WTC11 (cell line): ENCODE measurements at places on chromosomes 16 and 17. TPM values are rescaled to one million over a fixed set of nuclear protein-coding genes. Genes with fewer than 3 reads are reported as not detected.

MT4 gene
- total RNA-seq: not detected in 3 replicates

TLE7 gene
- 0.23 to 0.62 TPM (median 0.55 TPM) in 3 replicates for total RNA-seq

ANKRD11 gene
- 142 to 184 TPM (median 146 TPM) in 3 replicates for total RNA-seq

PRRT2 gene
- 20.5 to 25.3 TPM (median 23.6 TPM) in 3 replicates for total RNA-seq

EDC4 gene
- total RNA-seq: 72.6 to 83.7 TPM (median 74.1 TPM) in 3 replicates

PRR35 gene
- total RNA-seq: 0.72 to 1.1 TPM (median 0.94 TPM) in 3 replicates

ZNF174 gene
- 11.3 to 13.8 TPM (median 11.7 TPM) in 3 replicates for total RNA-seq

HAS3 gene
- 54.4 to 66.9 TPM (median 56.0 TPM) in 3 replicates for total RNA-seq

CACNG3 gene
- total RNA-seq: not detected in 3 replicates

NPIPA7 gene
- total RNA-seq: 4.9 to 8.5 TPM (median 7.1 TPM) in 3 replicates

SLC12A3 gene
- 0.05 to 0.09 TPM in 2 of 3 replicates, not detected in the other for total RNA-seq

- no peak for DNase-seq
These were observed 394.8 kb downstream of the SHISA9 start for GRCh38 chr16:13296206-13296605.

GRCh38 chr17:50708050-50709000 lies 611 bp upstream of the ANKRD40 start:
- no peak for DNase-seq

GRCh38 chr17:8126491-8127066 lies 2.7 kb upstream of the HES7 start:
- peak; percentile 60 for DNase-seq

DNA sequence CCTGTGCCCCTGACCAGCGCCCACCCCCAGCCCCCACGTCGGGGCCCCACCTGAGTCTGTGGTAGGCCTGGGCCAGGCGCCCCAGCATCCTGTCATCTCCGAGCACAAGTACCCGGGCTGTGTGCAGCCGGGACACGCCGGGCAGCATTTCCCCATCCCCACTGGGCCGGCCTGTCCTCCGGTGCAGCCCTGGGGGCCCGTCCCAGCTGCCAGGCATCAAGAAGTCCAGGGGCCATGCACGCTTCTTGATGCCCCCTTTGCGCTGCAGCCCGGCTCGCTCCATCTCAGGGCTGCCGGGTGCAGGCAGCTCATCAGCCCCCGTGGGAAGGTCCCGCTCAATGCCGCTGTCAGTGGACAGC lies 29.3 kb upstream of the MFSD6L start:
- DNase-seq: no peak

DNA sequence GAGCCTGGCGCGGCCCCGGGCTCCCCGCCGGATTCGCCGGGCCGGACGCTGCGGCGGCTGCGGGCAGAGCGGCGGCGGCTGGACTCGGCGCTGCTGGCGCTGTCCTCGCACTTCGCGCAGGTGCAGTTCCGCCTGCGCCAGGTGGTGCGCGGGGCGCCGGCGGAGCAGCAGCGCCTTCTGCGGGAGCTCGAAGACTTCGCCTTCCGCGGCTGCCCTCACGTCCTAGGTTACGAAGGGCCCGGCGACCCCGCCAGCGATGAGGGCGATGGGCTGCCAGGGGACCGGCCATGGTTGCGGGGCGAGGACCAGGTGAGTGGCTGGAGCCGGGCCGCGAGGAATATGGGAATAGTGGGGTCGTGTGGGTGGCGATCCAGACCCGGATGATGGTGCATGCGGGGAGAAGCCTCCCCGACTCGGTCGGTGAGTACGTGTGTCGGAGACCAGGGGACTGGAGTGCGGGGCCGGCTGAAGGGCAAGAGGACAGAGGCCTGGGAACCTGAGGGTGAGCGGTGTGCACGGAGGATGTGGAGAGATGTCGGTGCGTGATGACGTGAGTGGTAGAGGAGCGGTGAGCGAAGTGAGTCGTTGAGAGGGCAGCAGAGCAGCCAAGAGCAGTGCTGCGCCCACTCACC lies 517 bp downstream of the RUNDC1 start:
- DNase-seq: peak; percentile 51

DNA sequence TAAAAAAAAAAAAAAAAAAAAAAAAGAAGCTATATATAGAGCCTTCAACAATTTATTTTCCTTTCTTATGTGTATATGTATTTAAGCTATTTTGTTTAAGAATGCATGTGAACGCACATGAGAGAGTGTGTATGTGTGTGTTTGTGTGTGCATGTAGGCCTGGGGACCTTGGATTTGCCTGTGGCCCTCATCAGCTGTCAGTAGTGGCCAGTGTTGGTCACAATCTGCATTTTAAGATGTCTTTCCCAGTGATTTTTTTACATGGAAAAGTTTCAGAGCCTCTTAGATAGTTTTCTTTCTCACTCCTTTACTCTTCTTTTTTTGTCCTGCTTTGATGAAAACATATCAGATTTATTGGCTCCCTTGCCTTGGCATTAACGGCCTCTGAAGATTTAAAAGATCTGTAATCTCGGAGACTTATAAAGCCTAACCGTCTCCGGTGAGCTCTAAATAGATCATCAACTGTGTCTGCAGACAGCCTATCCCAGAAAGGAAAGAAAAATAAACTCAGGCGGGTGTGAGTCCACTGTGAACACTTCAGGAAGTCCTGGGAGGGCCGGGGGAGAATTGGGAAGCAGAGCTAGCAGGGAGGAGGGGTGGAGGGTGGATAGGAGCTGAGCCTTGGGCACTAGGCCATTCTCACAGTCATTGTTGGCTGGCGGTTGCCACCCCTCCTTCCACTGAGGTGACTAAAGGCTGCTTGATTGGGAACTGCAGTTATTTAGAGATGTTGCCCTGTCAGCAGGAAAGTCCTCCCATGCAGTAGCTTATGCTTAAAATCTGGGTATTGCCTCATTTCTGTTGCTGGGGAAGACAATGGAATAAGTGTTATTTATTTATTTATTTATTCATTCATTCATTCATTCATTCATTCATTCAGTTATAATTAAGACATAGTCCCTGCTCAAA lies 86.8 kb downstream of the WWP2 start:
- DNase-seq: no peak

- DNase-seq: no peak
These were observed 42.6 kb upstream of the SKAP1 start for GRCh38 chr17:48472411-48473281.

- DNase-seq: no peak
These were observed 2.5 kb upstream of the AIPL1 start for GRCh38 chr17:6437466-6437865.

- peak; percentile 55 for DNase-seq
These were observed at the start of gene COPZ2 for GRCh38 chr17:48037036-48037837. Gene COPZ2 (minus strand): TSS chr17:48037797. CDS start chr17:48037777, 20 bp downstream.

GRCh38 chr16:8935989-8936388 lies 27.7 kb downstream of the USP7 start:
- peak; percentile 66 for DNase-seq

GRCh38 chr16:87724490-87725291 lies 41.1 kb downstream of the KLHDC4 start:
- no peak for DNase-seq

DNA sequence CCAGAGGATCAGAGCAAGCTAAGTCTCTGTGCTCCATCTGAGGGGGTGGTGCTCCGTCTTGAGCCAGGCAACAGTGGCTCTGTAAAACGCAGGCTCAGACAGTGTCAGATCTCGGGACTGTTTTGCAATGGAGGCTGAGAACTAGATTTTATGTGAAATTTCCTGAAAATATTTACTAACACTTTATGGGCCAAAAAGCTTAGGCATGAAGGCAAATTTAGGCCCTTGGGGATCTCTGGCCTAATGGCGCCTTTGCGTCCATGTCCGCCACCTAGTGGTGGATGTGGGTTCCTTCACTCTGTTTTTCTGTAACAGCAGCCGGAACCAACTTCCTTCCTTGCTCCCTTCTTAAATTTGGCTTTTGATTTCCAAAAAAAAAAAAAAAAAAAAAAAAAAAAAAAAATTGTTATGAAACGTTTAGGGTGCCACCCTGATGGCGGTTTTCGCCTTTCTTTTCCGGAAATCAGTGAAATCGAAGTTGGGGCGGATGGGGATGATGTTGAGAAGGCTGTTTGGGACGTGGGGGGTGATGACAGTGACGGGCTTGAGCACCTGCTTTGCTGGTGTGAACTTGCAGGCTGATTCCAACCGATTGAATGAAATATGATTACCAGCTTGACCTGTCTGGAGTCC lies 14.0 kb upstream of the ELAC2 start:
- peak; percentile 56 for DNase-seq

GRCh38 chr17:16584273-16584995 lies 15.4 kb upstream of the ZNF287 start:
- peak; percentile 94 for DNase-seq

- DNase-seq: no peak
These were observed 115.2 kb downstream of the C17orf67 start for GRCh38 chr17:56718515-56718914.

GRCh38 chr16:88588754-88589153 lies 18.6 kb downstream of the ZC3H18 start:
- DNase-seq: no peak

- peak; percentile 42 for DNase-seq
These were observed 211.7 kb downstream of the XYLT1 start for GRCh38 chr16:17258848-17259713.

GRCh38 chr17:48541036-48541576 lies 3.8 kb downstream of the HOXB2 start:
- DNase-seq: no peak

DNA sequence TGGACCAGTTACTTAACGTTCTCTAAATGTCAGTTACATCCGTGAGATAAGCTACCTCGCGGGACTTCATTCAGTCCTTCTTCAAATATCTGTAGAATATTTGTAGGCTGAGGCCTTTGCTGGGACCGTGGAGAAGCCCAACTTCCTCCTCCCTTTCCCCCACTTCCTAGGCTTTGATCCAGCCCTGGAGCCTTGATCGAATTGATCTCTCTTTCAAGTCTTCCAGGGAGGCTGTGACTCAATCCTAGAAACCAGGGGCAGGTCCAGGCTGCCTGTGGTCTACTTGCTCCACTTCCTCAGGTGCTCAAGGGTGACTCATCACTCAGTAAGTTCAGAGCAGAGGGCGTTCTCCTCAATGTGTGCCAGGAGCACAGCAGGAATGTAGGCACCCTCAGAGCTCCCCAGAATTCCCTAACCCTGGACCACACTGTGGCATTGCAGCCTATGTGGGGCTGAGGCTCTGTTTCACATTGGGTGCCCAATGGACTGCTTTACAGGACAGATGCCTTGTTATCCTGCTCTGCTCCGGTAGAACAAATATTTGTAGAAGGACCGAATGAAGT lies 11.2 kb upstream of the CEP20 start:
- no peak for DNase-seq

- DNase-seq: peak; percentile 5
These were observed 215.9 kb upstream of the TNRC6C start for GRCh38 chr17:77742579-77742978.

GRCh38 chr17:62787366-62787765 lies 20.7 kb downstream of the MARCHF10 start:
- no peak for DNase-seq

DNA sequence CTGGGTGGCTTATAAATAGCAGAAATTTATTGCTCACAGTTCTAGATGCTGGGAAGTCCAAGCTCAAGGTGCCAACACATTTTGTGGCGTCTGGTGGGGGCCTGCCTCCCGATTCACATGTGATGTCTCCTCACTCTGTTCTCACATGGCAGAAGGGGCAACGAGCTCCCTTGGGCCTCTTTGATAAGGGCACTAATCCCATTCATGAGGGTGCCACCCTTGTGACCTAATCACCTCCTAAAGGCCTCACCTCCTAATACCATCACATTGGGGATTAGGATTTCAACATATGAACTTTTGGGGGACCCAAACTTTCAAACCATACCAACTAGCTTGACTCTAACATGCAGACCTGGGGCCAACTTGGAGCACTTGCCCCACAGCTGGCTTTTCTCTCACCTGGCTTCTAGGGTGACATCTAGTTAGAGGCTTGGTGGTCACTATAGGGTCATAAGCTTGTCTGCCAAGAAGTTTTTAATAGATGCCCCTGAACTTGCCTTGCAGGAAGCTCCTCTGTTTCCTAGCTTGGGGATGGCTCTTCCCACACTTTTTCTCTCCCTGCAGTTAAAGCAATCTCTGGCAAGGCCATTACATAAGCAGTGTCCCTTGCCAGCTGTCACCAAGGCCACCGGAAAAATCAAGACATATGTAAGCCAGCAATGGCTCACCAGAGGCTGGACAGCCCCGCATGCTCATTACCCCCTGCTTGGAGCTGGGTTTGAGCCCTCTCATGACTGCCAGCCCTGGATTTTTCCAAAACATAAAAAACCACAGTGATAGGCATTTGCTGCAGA lies 8.4 kb upstream of the MED9 start:
- DNase-seq: no peak

DNA sequence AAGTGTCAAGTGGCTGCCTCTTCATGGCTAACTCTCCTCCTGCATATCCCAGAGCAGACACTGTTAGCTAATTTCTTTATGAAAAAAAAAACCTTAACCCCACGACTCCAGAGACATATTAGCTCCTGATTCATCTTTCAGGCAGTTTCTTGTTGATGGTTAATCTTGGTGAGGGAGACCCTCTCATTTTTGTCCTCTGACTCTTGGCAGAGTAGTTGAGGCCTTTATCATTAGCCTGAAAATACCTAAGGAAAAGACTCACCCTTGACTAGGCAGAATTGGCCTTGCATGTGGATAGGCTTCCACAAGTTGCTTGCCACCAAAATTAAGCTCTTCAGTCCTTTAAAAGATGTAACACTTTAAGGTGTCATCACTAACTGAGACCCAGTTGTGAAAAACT lies 4.0 kb downstream of the CRYBA1 start:
- no peak for DNase-seq

DNA sequence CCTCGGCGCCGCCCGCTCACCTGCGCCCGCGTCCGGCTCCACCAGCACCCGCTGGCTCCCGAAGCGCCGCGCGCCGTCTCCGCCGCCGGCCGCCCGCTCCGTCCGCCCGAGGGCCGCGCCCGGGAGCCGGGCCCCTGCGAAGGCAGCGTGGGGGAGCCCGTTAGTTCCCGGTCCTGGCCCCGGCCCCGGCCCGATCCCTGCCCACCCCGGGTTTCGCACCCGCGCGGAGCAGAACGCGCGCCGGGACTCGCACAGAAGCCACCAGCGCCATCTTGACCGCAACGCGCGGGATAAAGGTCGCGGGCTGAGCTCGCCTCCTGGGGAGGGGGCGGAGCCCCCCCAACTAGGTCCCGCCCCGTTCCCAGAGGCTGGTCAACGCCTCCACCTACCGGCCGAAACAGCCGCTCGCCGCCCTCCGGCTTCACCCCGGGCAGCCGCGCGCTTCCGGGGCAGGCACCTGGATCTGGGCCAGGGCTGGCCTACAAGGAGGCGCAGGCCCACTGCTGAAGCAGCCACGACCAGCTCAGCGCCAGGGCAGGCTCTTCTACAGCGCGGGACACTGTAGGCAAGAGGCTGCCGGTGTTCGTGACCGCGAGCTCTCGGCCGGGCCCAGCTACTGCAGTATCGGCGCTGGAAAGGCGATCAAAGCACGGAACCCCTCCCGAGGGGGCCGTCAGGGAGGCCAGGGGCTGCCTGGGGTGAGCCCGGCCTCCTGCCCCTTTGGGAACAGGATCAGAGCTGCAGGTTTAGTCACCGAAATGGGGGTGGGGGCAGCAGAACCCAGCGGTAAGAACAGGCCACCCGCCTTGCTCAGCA lies at the start of gene ECI1:
ECI1 (minus strand) TSS at position 292 of the 816 bp plus-strand sequence; CDS start at position 271, 21 bp downstream.
- peak; percentile 94 for DNase-seq
